ENCODE measurements at places on chromosomes 1 and 21.
A peak's percentile ranks its signal among the peaks of the same experiment; 100 is the strongest.

DNA sequence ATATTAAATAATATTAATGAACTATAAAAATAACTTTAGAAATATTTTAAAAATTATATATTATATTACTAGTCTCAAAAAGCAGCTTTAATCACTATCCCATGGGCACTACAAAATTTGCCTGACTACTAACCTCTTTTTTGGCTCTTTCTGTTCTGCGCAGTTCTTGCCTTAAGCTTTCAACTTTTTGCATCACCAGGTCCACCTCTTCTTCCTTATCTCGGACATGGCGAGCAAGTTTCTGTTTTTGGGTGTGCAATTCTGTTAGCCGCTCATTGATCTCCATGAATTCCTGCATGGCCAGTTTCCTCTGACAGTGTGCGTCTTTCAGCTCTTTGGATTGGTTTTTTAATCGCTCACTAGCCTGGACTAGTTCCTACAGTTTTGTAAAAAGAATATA lies 172.4 kb downstream of the COQ8A start:
- no peak for DNase-seq

- DNase-seq: no peak
These were observed 2.0 kb downstream of the RNF186 start for GRCh38 chr1:19812875-19813642.

- DNase-seq: peak; percentile 7
These were observed 83.3 kb downstream of the CDC42BPA start for GRCh38 chr1:227234998-227235405.

DNA sequence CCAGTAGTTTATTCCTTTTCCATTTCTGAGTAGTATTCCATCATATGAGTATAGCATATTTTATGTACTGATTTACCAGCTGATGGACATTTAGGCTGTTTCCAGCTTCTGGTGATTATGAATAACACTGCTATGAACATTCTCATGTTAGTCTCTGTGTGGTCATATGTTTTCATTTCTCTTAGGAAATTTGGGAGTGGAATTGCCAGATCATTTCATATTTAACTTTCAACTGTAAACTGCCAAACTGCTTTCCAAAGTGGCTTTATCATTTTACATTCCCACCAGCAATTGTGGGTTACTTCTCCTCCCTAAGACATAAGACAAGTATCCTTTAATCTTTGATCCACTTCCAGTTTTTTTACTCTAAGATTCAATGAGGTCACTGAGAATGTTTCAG lies 85.7 kb upstream of the RALGPS2 start:
- no peak for DNase-seq

DNA sequence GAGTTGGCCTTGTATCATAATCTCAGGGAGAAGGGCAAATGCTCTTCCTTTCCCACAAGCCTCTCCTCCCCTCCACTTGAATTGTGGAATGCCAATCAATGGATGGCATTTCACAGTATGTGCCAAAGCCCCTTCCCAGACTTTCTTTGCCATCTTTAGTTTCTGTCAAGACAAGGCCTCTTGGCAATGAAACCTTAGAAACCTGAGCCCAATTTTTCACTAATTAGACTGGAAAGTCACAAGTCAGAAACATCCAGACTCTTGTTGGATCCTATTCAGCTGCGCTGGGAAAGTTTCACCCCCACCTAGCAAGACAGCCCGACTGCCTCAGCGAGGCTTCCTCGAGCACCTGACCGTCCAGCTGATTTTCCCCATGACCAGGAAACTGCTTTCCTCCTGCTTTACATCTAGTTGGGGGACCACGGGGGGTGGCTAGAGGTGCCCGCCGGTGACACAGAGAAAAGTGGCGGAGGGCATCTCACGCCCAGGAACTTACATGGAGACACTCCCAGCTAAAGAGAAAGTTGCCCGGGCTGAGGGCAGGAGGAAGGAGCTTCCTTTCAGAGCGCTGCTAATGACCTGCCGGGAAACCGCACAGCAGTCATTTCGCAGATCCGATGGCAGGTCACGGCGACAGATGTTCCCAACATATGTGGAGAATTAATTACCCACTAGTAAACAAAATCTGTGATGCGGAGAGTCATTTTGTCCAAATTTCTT lies 302.6 kb upstream of the RRP15 start:
- no peak for DNase-seq

GRCh38 chr1:14165371-14165801 lies 433.1 kb upstream of the KAZN start:
- no peak for DNase-seq

Data from NCI-H1436 (cell line).